ENCODE measurements at places on chromosomes 2 and 18.

- no peak for DNase-seq
These were observed 11.3 kb upstream of the LDLRAD4 start for GRCh38 chr18:13207294-13207693.

GRCh38 chr18:24942144-24942543 is 409.8 kb downstream of the ZNF521 start:
- DNase-seq: no peak

DNA sequence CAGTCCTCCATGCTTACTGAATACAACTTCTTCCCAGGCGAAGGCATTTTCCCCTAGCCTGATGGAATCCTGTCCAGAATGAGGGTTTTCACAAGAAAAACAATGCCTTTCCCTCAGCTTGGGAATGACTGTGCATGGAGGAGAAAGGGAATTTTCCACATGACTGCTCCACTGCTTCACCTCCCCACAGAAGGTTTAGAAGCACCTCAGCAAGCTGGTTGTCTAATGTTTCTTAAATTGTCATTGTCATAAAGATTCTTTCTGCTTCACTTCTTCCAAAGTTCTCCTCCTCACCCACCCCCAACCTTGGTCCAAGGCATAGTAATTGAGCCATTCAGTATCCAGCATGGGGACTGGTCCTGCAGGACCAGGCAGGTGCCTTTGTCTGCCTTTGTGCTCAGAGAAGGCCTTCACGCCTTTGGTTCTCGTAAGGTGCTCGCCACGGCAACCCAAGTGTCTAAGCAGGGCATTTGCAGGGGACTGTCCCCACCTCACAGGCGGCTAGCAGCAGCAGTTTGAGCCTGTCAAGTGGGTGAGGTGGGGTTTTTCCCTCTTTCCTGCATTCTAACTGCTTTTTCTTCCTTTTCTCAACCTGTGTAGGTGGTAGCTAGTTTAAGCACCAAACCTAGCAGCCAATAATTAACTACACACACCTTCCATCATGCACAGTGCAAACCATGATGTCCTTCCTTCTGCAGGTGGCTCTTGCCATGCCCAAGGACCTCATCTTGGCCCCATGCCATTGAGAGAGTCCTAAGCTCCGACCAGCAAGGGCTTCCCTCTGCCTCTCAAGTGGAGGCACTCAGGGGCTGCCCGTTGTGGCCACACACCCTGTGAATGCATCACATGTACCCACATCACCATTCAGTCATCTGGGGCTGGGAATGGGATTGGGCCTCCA is 65.7 kb upstream of the BCL2L11 start:
- peak; percentile 48 for DNase-seq

GRCh38 chr2:234556848-234557573 is 60.1 kb upstream of the ARL4C start:
- no peak for DNase-seq

- DNase-seq: no peak
These were observed 53.1 kb downstream of the PRELID3A start for GRCh38 chr18:12460874-12461273.

DNA sequence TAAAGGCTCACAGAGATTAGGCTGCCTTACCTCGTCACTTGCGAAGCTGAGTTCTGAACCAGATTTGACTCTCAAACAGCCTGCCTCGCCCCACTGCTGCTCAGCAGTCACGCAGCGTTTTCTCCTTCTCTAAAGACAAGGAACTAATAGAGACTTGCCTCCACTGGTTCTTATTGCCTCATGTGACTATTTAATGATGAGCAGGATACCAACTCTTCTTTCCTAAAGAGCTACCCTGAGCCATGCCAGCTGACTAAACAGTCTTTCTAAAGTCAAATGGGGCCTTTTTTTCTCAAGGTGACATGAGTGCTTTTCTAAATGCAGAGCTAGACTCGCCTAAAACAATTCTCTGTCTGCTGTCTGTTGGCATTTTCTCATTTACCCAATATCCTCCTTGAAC is 147.5 kb downstream of the NCKAP5 start:
- no peak for DNase-seq

DNA sequence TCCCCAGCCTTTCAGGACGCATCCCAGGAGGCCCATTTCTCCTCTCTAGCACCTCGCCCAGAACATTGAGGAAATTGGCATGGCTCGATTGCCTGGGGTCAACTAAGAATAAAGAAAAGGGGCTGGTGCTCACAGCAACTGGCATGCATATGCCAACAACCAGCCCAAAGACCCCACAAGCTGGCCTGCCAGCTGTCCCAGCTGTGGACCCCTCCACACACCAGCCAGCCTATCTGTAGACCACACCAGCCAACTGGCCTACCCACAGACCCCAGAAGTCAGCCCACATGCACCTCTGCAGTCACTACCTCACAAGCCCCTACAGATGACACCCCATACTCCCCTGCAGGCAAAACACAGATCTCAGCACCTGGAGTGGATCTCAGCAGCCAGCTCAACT is 123.8 kb upstream of the ID2 start:
- DNase-seq: no peak

- DNase-seq: no peak
These were observed 5.2 kb downstream of the RETREG2 start for GRCh38 chr2:219183151-219183772.

DNA sequence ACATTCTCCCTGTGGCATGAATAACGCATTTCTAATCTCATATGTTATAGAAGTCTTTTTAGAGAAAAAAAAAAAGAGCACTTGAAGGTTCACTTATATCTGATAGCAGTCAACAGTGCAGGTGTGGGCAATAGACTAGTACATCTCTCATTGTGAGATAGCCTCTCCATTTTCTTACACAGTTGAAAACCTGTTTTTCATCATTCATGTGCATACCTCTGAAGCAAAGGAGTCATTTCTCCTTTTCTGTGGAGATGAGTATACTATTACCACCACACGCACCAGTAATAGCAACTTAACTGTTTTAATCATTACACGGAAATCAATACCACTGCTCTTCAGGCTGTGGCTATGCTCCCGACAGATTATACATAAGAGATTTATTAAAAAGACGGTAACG is 1653.3 kb upstream of the TMEFF2 start:
- DNase-seq: no peak

DNA sequence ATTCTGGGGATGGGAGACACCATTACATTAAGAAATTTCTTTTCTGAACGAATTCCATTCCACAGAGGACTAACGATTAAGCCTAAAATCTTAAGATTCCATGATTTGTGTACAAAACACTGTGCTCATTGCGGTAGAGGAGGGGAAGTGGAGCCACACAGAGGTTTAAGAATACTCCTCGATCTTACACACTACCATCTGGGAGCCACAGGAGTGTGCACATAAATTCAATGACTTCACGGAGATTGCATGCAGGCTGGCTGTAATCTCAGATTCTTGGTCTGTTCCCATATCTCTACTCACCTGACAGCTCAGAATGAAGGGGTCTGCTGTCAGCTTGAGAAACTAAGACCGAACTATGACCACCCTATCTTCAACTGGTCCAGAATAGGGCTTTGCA is 762 bp downstream of the VPS4B start:
- no peak for DNase-seq

DNA sequence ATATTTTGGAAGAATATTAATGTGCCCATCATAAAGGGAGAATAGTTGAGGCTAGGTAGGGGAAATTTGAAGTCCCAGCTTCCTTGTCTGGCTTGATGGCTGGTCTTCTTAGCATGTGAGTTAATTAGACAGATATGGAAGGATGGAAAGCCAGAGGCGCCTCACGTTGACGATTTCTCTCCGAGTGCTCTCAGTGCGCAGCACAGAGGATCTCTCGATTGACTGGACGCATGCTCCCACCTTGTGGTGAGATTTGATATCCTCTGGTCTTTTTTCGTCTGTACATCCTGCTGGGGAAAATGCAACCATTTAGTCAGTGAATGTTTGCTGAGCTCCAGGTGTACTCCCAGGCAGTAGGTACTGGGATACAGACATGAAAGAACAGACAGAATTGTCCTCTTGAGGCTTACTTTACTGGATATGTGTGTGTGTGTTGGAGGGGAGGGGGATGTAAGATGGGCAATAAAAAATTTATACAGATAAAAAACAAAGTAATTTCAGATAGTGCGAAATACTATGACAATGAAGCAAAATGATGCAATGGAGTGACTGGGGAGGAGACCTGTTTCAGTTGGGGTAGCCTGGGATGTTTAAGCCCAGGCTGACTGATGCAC is 66.9 kb upstream of the ZNG1B start:
- no peak for DNase-seq
